Endothelial cell (in vitro differentiated cells): ENCODE measurements at places on chromosomes 2 and 18. TPM values are rescaled to one million over a fixed set of nuclear protein-coding genes. Genes with fewer than 3 reads are reported as not detected.

- DNase-seq = no peak
- H3K4me1 ChIP-seq = peaks cover 18% of the 10 kb centered on the region
- H3K27ac ChIP-seq = no peak overlapping the region
Observed at GRCh38 chr18:79626905-79627749, 52.5 kb upstream of the CTDP1 start.

- no peaks in the 10 kb centered on the region for H3K27me3 ChIP-seq
- no peaks in the 10 kb centered on the region for H3K4me1 ChIP-seq
- H3K36me3 ChIP-seq = no peaks in the 10 kb centered on the region
- H3K27ac ChIP-seq = no peak overlapping the region
Observed at GRCh38 chr2:175786471-175787124, 215.5 kb downstream of the LNPK start.

DNA sequence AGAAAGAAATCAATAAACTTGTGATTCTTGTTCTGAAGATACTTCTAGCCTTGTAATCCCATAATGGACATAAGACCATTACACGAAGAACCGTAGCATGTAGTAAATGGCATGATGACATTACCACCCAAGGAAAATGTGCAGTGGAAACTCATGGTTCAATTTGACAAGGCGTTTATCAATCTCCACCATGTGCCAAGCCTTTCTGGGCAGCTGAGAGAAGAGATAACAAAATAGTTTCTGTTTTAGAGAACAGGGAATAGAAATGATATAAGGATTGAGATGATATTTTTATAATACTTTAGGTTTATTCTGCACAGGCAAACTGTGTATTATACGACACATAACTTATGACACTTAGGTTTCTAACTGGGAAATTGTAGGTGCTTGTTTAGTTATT, 19.2 kb downstream of the ABI2 start:
- H3K36me3 ChIP-seq = peaks cover 16% of the 10 kb centered on the region
- H3K27ac ChIP-seq = no peak overlapping the region
- peaks cover 2% of the 10 kb centered on the region for H3K27me3 ChIP-seq
- H3K4me1 ChIP-seq = peaks cover 6% of the 10 kb centered on the region
- no peak overlapping the region for H3K4me3 ChIP-seq

GRCh38 chr2:212912445-212913103, 238.8 kb downstream of the IKZF2 start:
- no peaks in the 10 kb centered on the region for H3K36me3 ChIP-seq
- H3K4me3 ChIP-seq = no peak overlapping the region
- peaks cover 2% of the 10 kb centered on the region for H3K4me1 ChIP-seq
- H3K27ac ChIP-seq = no peak overlapping the region
- no peaks in the 10 kb centered on the region for H3K27me3 ChIP-seq

Gene ASPRV1
- 0.87 TPM for total RNA-seq

Gene BMP10
- not detected for total RNA-seq

Gene E2F6
- 20.4 TPM for total RNA-seq

Gene LINC00305
- total RNA-seq = 16.4 TPM
